Eye (tissue), 1 donor: ENCODE measurements at places on chromosomes 7 and 10.
A peak's percentile ranks its signal among the peaks of the same experiment; 100 is the strongest.

GRCh38 chr7:64959072-64959747 is 31.6 kb downstream of the ZNF117 start:
- no peak for DNase-seq

DNA sequence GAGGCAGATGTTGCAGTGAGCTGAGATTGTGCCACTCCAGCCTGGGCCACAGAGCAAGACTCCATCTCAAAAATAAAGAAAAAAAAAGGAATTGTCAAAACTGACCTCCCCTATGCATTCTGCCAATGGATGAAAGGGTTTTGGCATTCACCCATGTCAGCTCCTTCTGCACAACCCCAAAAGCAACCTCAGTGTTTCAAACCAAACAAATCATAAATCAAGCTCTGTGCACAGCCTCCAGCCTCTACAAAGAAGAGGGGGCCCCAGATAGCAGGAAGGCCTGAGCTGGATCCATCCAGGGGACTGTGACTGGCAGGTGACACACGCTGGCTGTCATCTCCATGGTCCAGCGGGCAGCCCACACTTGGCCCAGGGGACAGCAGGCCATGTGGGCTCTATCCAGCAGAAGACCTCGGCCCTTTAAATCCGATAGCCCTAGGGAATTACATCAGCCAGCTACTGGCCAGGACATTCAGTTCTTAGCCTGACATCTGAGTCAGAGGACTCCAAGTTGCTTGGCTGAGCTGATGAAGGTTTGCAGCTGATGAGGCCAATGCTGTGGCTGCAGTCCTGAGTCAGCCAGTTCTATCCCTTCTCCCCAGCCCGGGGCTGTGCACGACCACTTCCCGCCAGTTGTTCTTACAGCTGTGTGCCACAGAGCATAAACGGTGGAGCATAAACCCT is 52.0 kb upstream of the FIGNL1 start:
- DNase-seq: peak; percentile 32

- no peak for DNase-seq
These were observed 1.1 kb downstream of the MMRN2 start for GRCh38 chr10:86956195-86956847.

GRCh38 chr7:32250471-32251260 is 180.5 kb upstream of the PDE1C start:
- DNase-seq: peak; percentile 98

- DNase-seq: no peak
These were observed 7.2 kb upstream of the ADAM22 start for GRCh38 chr7:87926581-87927461.

GRCh38 chr10:75654171-75654771 is 222.8 kb downstream of the LRMDA start:
- no peak for DNase-seq

DNA sequence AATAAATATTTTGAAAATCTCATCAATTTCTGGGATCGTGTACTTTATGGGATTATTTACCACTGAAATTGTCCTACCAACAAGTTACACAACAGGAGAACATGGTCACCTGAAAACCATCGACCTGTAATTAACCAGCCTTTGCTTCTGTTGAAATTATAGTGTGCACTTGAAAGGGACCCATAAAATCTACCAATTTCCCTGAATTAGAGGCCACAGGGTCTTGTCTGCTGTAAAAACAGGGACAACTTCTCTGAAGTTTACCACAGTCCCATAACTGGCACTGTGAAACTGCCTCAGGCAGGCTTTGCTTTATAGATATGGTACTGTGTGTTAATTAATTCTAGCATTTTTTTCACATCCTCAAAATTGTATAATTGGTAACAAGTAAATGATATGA is 37.7 kb downstream of the RAB19 start:
- no peak for DNase-seq

GRCh38 chr10:102670065-102670670 is 25.9 kb downstream of the TRIM8 start:
- DNase-seq: peak; percentile 61

GRCh38 chr10:75294031-75294437 is 58.3 kb upstream of the COMTD1 start:
- no peak for DNase-seq
